Fibroblast of skin of left biceps (primary cell): ENCODE measurements at places on chromosomes 1 and 21.
A peak's percentile ranks its signal among the peaks of the same experiment; 100 is the strongest.

DNA sequence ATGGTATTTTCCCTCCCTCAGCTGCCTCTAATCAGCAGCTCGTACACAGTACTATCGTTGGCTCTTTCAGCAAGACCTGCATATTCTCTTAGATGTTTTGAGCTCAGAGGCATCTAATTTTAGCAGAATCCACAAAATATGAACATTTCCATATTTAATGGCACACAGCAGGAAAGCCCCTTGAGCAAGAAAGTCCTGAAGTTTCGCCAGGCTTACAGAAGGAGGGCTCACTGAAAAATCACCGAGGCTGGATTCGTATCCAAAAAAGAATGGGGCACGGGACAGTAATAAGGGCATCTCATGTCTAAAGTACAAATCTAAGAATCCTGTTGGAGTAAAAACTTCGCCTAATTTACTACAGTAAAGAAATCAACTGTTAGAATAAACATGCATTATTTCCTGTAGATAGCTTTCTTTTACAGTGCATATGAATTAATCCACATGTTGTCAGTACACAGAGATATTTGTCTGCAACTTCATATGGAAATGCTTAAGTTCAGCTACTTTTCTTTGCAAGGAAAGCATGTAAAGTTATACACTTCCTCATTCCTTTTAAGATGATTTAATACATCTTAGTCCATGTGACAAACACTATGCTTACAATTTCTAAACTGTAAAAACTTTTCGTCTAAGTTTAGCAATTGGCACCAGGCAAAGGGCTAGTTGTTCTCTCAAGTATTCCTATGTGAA is 1205.3 kb upstream of the ADGRL4 start:
- peak; percentile 52 for DNase-seq

- DNase-seq: no peak
These were observed 105.8 kb downstream of the MRPL39 start for GRCh38 chr21:25501462-25501861.

DNA sequence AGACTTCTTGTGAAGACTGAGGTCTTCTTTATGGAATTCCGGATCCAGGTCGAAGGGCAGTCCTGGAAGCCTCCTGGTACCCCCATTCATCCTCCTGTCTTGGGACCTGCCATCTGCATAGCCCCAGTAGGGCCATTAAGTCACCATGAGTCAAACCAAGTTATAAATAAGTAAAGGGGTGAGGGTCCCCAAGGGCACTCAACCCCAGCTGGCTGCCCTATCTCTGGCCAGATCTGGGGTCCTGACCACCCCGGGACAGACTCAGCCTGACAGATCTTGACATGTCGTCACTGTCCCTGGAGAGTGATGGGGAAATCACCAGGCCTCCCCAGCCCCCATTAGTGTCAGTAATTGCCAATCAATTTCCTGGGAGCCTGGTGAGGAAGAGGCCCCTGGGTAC is 108.7 kb downstream of the EPHB2 start:
- no peak for DNase-seq

DNA sequence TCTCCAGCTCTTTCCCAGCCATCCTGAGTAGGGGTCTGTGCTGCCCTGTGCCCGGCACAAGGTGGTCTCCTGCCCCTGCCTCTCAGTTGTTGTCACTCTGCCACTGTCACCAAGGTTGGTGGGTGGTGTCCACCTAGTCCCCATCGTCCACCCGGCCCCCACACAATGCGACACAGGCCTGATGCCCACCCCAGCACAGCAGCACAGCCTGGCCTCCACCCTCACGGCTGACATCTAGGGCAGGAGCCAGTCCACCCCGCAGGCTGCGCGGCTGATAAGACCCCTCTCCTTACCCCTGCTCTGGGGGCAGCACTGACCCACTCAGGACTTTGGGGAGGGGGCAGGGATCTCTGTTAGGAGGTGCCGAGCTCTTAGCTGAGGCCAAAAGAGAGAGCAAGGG is 198.3 kb downstream of the LIPI start:
- DNase-seq: no peak

- no peak for DNase-seq
These were observed 107.9 kb downstream of the FGGY start for GRCh38 chr1:59404796-59405195.

GRCh38 chr1:97053268-97053667 is 331.7 kb downstream of the PTBP2 start:
- DNase-seq: no peak
